ENCODE measurements at places on chromosomes 16 and 17.

DNA sequence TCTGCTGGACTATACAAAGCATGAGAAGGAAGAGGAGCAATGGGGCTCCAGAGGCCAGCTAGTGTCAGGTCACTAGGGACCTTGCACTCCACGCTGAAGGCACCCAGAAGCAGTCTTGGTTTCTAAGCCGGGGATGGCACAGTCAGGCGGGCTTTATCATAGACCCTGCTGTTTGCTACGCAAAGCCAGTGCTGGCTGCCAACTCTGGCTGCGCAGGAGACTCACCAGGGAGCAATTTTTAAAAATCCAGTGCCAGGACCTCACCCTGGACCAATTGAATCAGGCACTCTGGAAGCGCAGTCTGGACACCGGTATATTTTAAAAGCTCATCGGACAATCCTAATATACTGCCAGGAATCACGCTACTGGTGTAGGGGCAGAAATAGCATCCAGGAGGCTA is 368.5 kb upstream of the XYLT1 start:
- DNase-seq, result no peak

DNA sequence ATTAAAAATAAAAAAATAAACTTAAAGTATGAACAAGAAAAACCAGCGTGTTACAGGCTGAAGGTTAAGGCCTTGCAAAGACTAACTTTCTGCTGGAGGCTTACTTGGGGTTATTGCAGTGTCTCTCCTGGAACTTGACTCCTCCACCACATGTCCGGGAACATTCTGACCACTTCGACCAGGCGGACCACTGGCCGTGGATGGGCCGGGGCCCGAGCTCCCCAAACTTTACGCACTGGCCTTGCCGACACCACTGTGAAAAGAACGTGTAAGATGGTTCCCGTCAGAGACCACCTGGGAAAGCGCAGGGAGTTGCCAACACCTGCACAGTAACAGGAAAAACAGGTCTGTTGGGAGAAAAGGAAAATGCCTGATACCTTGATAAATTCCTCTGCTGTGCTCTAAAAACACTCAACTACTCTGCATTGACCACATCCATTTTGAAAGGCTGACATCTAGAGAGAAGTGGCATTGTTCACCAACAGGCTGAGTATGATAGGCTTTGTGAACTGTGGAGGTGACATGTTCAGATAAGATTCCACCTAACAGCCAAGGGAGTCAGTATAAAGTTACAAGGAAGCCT is 99.1 kb downstream of the ADAMTS18 start:
- no peak for DNase-seq

GRCh38 chr16:68146585-68146984 is 61.4 kb downstream of the NFATC3 start:
- no peak for DNase-seq

DNA sequence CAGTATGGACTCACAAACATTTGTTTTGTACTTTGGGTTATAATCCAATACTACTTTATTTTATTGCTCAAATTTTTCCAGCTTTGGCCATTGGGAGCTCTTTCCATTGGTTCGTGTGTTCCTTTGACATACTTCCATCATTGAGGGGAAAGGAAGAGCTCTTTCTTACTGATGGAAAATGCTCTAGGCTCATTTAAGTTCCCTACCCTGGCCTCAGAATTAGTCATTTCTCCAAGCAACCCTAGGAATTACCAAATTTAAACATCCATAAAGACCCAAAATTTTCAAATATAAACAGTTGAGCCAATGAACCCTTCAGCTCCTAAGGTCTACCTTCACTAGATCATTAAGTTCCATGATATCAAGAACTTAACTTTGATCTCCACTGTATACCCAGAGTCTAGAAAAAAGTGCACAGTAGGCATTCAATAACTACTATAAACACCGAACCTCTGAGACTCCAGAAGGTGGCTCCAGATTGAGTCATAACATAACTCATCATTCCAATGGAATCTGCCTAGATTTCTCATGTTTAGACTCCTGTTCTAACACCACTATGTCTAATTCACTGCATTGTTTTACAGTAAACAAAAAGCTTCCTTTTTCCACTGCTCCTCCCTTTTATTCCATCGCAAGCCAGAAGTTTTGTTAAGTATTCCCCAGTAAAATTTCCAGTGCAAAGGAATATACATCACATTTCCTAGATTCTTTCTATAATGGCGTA is 39.0 kb downstream of the SMURF2 start:
- no peak for DNase-seq

- DNase-seq, result no peak
Observed at GRCh38 chr17:16987066-16987829, 15.3 kb upstream of the TNFRSF13B start.

- DNase-seq, result no peak
Observed at GRCh38 chr16:4433914-4434787, 8.5 kb downstream of the DNAJA3 start.

- no peak for DNase-seq
Observed at GRCh38 chr16:68324780-68325357, 14.1 kb downstream of the PRMT7 start.

- no peak for DNase-seq
Observed at GRCh38 chr16:1293921-1294656, 15.3 kb upstream of the UBE2I start.

DNA sequence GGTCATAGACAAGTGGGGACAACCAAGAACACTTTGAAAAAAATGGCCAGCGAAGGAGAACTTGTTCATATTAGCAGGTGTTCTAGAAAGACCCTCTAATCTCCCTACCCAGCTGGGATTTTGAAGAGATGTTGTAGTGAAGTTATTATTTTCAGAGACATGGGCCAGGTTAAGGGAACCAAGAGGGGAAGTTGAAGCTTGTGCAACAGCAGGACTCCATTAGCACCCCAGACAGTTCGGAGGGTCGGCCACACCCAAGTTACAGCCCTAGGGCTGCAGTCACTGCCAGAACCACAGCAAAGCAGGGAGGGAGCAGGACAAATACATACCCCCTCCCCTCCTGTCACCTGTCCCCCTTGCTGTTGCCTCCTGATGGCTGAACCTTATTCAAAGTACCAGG is 42.3 kb downstream of the WSB1 start:
- no peak for DNase-seq

- DNase-seq, result no peak
Observed at GRCh38 chr17:76166168-76166567, 25.1 kb upstream of the FOXJ1 start.

- no peak for DNase-seq
Observed at GRCh38 chr17:64547319-64547718, 40.5 kb downstream of the CEP95 start.

DNA sequence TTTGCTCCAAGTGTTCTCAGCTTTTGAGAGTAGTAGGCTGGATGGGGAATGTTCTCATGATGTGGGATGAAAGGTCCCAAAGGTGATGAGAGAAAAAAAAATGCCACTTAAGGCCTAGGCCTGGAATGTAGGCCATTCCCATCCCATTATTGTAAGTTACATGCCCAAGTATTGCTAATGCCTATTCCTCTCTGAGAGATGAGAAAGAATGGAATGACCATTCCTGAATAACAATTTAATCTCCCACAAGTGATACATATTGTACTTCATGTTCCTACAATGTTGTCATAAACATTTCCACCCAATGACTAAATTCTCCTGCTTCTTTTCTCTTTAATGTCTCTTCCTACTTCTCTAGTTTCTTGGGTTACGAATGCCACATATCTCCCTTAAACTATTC is 102.8 kb upstream of the KCNJ16 start:
- no peak for DNase-seq

GRCh38 chr17:48047113-48047740 is 932 bp upstream of the NFE2L1 start:
- no peak for DNase-seq

GRCh38 chr16:521381-522210 is 5.9 kb upstream of the CAPN15 start:
- DNase-seq, result no peak

DNA sequence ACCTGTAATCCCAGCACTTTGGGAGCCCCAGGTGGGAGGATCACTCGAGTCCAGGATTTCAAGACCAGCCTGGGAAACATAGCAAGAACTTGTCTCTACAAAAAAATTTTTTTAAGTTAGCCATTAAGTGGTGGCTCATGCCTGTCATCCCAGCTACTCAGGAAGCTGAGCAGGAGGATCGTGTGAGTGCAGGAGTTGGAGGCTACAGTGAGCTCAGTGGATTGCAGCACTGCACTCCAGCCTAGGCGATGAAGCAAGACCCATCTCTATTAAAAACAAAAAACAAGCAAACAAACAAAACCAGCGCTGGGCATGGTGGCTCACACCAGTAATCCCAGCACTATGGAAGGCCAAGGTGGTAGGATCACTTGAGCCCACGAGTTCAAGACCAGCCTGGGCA is 38.0 kb downstream of the HEATR3 start:
- DNase-seq, result no peak

- no peak for DNase-seq
Observed at GRCh38 chr17:21372256-21372954, 3.8 kb upstream of the KCNJ12 start.

DNA sequence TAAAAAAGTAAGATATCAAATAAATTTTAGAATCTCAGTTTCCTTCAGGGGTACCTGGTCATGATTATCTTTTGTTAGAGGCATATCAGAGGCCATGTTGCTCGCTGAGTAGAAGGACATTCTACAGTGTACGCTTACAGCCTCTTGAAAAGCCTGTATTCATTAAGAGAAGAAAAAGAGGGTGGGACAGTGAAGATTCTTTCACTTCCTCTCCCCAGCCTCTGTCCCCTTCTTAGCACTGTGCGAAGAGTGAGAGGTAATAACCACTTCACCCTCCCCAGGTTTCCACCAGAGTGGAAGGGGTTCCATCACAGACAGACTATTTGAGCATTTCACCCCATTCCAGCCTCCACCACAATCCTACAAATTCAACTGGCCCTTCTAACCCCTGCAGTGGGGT is 4.8 kb upstream of the LPO start:
- DNase-seq, result no peak

GRCh38 chr16:84557504-84557903 is 53.0 kb upstream of the MEAK7 start:
- DNase-seq, result no peak

DNA sequence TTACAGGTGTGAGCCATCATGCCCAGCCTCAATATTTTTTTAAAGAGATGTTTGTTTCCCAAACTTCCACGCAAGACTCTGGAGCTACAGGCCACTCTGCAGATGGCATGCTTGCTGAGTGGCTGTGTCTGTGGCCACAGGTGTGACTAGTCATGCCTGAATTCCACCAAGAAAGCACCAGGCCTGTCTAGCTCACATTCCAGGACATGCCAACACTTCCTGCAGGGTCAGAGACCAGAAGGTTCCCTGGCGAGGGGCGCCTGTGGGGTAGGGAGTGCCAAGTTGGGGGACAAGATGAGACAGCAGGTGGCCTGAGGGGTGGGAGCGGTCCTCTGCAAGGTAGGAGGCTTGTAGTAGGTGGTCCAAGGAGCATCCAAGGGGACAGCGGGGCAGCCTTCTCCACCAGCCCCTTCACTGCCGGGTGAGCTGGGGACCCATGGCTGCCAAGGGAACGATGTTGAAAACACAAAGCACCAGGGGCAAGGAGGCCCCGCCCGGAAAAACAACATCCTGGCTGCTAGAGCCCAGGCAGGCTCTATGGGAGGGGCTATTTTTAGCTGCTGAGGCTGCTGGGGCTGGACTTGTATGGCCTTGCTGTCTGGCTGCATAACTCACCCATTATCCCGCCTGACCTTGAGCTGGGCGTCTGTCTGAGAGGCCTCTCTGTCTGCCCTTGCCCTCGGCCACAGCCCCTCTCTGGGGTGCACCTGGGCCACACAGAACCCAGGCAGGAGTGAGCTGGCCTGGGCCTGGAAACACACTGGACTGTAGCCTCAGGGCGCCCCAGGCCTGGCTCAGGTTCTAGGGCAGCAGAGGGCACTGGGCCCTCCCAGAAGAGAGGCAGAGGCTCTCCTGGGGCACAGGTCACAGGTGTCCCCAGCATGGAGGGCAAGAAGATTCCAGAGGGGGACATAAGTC is 5.7 kb downstream of the TRIM47 start:
- no peak for DNase-seq

GRCh38 chr17:29165800-29166506 is 14.2 kb downstream of the MYO18A start:
- no peak for DNase-seq

GRCh38 chr17:28118362-28118761 is 75.9 kb downstream of the NLK start:
- DNase-seq, result no peak

DNA sequence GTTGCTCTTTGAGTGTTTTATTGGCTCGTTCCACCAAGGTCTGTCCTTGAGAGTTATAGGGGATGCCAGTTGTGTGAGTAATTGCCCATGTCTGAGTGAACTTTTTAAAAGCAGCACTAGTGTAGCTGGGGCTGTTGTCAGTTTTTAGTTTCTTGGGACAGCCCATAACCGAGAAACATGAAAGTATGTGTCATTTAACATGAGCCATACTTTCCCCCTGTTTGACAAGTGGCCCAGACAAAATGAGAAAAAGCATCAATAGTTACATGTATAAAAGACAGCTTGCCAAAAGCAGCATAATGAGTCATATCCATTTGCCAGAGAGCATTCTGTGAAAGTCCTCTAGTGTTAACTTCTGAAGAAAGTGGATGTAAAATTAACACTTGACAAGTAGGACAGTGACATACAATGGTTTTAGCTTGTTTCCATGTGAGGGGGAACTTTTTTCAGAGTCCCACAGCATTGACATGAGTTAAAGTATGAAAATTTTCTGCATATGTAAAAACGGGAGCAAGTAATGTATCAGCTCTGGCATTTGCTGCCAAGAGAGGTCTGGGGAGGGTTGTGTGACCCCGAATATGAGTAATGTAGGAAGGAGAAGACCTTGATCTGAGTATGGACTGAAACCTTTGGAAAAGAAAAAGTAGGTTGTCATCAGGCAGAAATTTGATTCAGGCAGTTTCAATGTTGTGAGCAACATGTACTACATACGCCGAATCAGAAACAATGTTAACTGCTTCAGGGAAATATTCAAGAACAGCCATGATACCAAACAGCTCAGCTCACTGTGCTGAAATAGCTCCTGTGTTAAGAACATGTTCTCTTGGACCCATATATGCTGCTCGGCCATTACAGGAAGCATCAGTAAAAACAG is 56.8 kb upstream of the ARL4D start:
- no peak for DNase-seq

- no peak for DNase-seq
Observed at GRCh38 chr17:27550291-27550930, 80.6 kb upstream of the LGALS9 start.

- DNase-seq, result no peak
Observed at GRCh38 chr17:48597528-48597777, 3.9 kb upstream of the HOXB5 start.

GRCh38 chr16:67245674-67246080 is 1.6 kb downstream of the FHOD1 start:
- no peak for DNase-seq

GRCh38 chr16:67822511-67822910 is 15.8 kb downstream of the TSNAXIP1 start:
- DNase-seq, result no peak

- no peak for DNase-seq
Observed at GRCh38 chr16:22421136-22421535, 46.7 kb upstream of the CDR2 start.

DNA sequence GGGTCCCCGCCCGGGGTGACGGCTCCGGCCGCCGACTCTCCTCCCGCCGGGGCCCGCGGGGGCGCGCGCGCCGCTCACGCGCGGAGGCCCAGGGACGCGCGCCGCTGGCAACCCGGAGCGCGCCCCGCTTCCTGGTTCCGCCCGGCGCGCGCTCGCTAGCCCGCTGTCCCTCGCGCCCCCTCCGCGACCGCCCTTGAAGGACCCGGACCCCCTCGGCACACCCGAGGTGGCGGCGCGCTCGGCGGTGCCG is at the start of gene STAT5B:
TSS of gene STAT5B (minus strand) at position 33 of the 250 bp plus-strand sequence. CDS start 44,264 bp downstream, outside the sequence.
- DNase-seq, result peak; percentile 93

Data from GM19239 (cell line).